Tibial artery (tissue), 4 donors: ENCODE measurements at places on chromosomes 1 and 21.

GRCh38 chr1:240245629-240246020 lies 153.9 kb downstream of the FMN2 start:
- no peaks in the 10 kb centered on the region for H3K4me1 ChIP-seq
- no peaks in the 10 kb centered on the region for H3K36me3 ChIP-seq
- H3K27ac ChIP-seq, result no peak overlapping the region
- no peaks in the 10 kb centered on the region for H3K27me3 ChIP-seq

DNA sequence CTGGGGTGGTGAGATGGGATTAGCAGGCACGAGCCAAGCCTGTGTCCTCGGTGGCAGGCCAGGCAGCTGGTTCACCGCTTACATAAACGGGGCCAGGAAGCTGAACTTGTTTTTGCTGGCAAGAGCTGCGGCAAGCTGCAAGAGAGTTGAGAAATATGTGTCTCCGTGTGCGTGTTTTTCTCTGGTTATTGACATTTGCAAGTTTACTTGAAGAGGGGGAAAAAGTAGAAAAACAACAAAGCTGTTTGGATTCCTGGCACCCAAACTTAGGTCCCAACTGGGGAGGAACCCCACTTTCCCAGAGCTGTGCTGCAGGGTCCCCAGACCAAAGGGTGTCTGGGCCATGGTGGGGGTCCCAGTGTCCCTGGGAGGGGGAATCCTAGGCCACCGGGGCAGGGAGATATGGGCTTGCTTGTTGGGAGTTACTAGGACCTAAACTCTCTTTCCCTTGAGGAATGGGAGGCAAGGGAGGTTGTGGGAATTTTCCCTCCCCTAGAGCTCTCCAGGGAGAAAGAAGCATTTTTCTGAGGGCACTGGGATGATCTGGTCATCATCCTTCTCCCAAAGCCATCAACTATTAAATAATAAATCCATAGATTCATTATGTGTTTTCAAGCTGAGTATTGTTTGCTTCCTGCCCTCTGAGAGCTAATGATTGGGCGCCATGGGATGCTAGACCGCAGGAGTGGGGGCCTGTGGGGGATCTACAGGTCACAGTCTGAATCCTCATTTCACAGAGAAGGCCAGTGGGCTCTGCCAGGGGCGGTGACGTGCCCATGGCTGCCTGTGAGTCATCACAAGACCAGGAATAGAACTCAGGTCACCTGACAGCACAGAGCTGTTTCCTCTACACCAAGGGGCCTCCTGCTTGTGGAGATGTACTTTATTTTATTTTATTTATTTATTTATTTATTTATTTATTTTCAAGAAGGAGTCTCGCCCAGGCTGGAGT lies 14.8 kb downstream of the IL6R start:
- H3K27ac ChIP-seq, result peak overlapping the region; percentile 88
- peaks cover 75% of the 10 kb centered on the region for H3K4me1 ChIP-seq
- peak; percentile 98 for DNase-seq
- no peaks in the 10 kb centered on the region for H3K36me3 ChIP-seq

DNA sequence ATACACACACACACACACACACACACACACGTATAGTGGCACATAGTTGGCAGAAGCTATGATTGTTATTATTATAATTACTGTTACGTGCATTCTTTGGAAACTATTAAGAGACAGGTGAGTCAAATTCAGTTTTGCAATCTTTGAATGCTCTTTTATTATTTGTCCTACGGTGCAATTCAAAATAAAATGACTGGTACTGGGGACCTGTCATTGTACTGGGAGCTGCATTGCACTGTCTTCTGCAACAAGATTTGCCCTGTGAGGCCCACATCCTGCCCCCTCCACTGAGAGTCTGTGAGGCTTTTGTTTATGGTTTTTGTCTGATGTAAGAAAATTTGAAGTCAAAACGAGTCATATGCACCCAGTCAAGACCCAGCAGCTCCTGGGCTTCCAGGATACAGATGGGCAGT lies 1.9 kb downstream of the LY9 start:
- no peaks in the 10 kb centered on the region for H3K36me3 ChIP-seq
- no peak overlapping the region for H3K27ac ChIP-seq
- H3K4me1 ChIP-seq, result no peaks in the 10 kb centered on the region
- no peaks in the 10 kb centered on the region for H3K27me3 ChIP-seq

GRCh38 chr1:42937141-42937696 lies 21.4 kb downstream of the SLC2A1 start:
- H3K36me3 ChIP-seq, result peaks cover 12% of the 10 kb centered on the region
- DNase-seq, result peak; percentile 40
- no peak overlapping the region for H3K4me3 ChIP-seq

- no peaks in the 10 kb centered on the region for H3K4me1 ChIP-seq
- DNase-seq, result no peak
- H3K27ac ChIP-seq, result no peak overlapping the region
- no peaks in the 10 kb centered on the region for H3K27me3 ChIP-seq
- no peak overlapping the region for H3K4me3 ChIP-seq
- no peaks in the 10 kb centered on the region for H3K36me3 ChIP-seq
Observed at GRCh38 chr1:208309771-208310170, 65.6 kb upstream of the PLXNA2 start.

DNA sequence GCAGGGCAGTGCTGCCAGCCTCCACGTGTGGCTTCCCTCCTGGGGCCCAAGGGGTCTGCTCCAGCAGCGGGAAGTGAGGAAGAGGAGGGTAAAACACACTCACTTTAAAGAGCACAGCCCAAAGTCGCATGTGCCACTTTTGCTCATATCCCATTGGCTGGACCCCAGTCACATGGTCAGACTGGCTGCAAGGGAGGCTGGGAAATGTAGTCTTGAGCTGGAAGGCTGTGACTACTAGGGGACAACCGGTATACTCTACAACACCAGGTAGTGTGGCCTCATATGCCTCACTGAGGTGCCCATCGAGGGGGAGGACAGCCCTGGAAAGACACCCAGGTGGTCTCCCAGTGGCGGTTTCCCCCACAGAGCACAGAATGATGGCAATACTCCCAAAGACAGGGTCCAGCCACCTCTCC lies 45.2 kb downstream of the CAMK2N1 start:
- no peaks in the 10 kb centered on the region for H3K27me3 ChIP-seq
- no peaks in the 10 kb centered on the region for H3K4me1 ChIP-seq
- no peaks in the 10 kb centered on the region for H3K36me3 ChIP-seq

- no peaks in the 10 kb centered on the region for H3K27me3 ChIP-seq
- no peak for DNase-seq
- H3K4me3 ChIP-seq, result no peak overlapping the region
- H3K4me1 ChIP-seq, result no peaks in the 10 kb centered on the region
- no peaks in the 10 kb centered on the region for H3K36me3 ChIP-seq
Observed at GRCh38 chr1:215768303-215768702, 201.2 kb downstream of the KCTD3 start.

DNA sequence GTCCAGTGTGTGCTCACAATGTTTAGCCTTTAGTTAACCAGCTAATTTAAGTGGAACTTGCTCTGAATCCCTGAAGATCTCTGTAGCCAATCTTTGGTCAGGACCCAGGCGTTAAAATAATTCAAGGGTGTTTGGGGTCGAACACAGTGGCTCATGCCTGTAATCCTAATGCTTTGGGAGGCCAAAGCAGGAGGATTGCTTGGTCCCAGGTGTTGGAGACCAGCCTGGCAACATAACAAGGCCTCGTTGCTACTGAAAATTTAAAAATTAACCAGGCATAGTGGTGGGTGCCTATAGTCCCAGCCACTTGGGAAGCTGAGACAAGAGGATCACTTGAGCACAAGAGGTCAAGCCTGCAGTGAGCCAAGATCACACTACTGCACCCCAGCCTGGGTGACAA lies 94.3 kb downstream of the ITSN1 start:
- H3K27me3 ChIP-seq, result no peaks in the 10 kb centered on the region
- no peak overlapping the region for H3K27ac ChIP-seq
- no peak for DNase-seq
- H3K36me3 ChIP-seq, result no peaks in the 10 kb centered on the region
- H3K4me3 ChIP-seq, result no peak overlapping the region
- no peaks in the 10 kb centered on the region for H3K4me1 ChIP-seq

DNA sequence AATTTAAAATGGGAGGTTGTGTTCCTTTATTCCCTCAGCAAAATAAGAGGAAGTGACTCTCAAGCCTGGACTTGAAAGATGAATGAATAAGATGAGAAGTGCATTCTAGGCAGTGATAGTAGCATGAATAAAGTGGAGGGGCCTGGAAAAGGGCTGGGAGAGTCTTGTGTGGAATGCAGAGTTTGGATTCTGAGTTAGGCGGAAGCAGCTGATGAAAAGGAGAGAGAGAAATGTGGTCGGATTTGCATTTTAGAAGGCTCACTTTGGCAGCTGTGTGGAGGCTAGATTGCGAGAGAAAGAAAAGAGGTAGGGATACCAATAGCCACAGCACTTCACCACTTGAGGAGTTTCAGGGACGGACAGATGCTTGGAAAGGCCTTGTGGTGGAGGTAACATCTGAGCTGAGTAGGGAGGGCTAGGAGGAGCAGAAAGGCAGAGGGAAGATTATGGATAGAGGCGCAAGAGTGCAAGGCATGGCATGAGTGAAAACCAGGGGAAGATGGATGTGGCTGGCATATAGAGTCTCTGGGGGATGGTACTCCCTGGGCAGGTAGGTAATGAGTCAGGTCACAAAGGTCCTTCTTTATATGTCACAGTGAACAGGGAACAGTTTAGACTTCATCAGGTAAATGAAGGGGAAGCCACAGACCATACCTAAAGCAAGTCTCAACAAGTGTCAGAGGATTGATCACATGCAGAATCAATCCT lies 59.6 kb downstream of the ST3GAL3 start:
- no peak overlapping the region for H3K4me3 ChIP-seq
- H3K27ac ChIP-seq, result no peak overlapping the region
- no peaks in the 10 kb centered on the region for H3K4me1 ChIP-seq

DNA sequence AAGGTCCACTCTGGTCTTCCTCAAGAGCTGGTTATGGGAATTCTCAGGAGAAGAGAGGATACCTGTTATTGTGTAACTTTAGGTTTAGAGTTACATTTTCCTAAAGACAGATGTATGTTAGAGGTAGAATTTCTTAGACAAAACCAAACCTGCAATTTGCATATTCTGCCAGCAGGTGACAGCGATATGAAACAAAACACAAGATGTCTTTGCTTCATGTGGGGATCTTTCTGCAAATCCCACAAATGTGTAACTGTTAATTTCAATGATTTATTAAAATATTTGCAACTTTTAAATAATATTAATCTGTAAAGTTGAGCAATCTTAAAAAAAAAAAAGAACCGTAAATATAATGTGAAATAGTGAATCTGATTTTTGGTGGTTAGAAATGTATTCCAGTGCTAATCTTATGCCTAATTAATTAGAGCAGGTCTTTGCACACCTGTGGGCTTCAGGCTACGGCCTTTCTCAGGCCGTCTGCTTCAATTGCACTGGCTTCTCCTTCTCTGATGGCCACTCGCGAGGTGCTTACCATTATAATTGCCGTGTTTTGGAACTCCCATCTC lies 33.4 kb downstream of the FAM78B start:
- H3K36me3 ChIP-seq, result no peaks in the 10 kb centered on the region
- no peak overlapping the region for H3K4me3 ChIP-seq
- no peaks in the 10 kb centered on the region for H3K27me3 ChIP-seq
- no peak for DNase-seq
- no peaks in the 10 kb centered on the region for H3K4me1 ChIP-seq

DNA sequence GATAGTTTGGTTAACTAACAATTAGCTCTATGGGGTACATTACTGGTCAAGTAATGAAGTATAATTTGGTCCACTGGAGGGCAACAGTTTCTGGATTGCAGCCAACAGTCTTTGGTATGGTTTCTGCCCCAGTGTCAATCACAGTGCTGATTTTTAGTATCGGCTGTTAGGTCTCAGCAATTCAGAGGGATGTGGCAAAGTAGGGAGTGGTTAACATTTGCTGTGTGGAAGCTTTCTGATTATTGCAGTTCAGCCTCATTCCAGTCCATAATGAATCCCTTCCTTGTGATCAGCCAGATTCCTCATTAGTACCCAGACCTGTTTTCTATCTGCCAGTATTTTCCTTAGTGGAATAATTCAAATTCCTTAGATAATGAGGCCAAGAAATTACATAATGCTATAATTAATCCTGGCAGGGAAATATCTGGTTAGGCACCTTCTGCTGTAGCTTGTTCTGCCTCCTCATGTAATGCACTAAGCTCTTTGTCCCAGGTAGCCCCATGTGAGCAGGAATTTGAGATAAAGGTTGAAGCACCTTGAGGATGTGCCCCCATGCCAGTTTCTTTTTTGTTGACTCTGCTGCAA lies 14.0 kb downstream of the F3 start:
- H3K4me1 ChIP-seq, result no peaks in the 10 kb centered on the region
- H3K4me3 ChIP-seq, result no peak overlapping the region
- H3K27me3 ChIP-seq, result no peaks in the 10 kb centered on the region
- no peak for DNase-seq
- no peak overlapping the region for H3K27ac ChIP-seq

DNA sequence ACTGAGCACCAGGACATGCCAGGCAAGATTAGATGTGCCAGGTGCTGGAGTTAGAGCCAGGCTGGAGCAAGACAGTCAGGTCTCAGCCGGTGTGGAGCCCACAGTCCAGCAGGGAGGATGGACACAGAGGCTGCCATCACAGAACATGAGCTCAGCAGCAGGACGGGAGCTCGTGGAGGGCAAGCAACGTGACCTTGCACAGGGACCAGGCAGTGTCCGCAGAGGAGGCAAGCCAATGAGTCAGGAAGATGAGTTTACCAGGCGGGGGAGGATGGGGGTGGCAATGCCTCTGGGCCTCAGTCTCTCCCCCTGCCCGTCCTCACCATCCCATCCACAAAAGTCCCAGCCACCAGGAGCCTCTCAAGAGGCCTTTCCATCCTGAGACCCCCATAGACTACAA lies 20.7 kb upstream of the ZC3H12A start:
- H3K4me1 ChIP-seq, result peaks cover 13% of the 10 kb centered on the region
- no peak overlapping the region for H3K27ac ChIP-seq
- no peak overlapping the region for H3K4me3 ChIP-seq
- peaks cover 29% of the 10 kb centered on the region for H3K27me3 ChIP-seq

DNA sequence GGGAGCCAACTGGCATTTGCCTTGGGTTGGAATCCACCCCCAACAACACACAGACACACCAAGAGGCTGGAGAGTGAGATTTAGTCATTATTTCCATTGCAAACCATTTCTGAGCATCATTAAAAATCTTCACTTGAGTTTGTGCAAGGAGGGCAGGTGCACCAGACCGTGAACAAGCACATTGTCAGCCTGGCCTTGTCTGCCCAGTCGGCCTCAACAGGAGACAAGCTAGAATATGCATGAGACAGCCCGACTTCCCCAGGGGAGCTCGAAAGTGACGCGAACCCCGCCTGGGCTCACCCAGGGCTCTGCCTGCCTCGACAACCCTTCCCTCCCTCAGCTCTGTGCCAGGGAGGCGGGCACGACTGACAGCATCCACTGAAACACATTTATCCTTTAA lies 15.4 kb upstream of the GUCA2B start:
- H3K27me3 ChIP-seq, result no peaks in the 10 kb centered on the region
- H3K36me3 ChIP-seq, result no peaks in the 10 kb centered on the region
- DNase-seq, result no peak
- no peak overlapping the region for H3K27ac ChIP-seq
- no peak overlapping the region for H3K4me3 ChIP-seq

DNA sequence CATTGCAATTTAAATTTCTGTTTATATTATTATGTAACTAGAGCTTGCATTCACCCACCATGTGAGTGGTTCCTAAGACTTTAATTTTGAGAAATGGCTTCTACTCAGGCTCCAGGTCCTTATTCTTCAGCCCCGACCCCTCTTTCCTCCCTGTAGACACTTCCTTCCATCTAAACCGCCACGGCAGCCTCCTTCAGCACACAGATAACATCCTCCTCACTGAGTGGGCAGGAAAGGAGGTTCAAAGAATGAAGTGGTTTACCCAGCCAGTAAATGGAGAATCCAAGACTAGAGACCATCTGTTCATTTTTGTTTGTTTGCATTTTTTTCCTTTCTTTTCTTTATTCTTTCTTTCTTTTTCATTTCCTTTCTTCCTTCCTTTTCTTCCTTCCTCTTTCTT lies 37.1 kb upstream of the SOD1 start:
- no peak overlapping the region for H3K27ac ChIP-seq
- H3K4me1 ChIP-seq, result no peaks in the 10 kb centered on the region
- no peaks in the 10 kb centered on the region for H3K27me3 ChIP-seq
- DNase-seq, result no peak
- no peaks in the 10 kb centered on the region for H3K36me3 ChIP-seq
